ENCODE measurements at places on chromosomes 12 and 14.

- no peak for DNase-seq
Measured at GRCh38 chr12:19506497-19506896, 67.2 kb downstream of the AEBP2 start.

- no peak for DNase-seq
Measured at GRCh38 chr12:27583981-27584380, 60.0 kb downstream of the PPFIBP1 start.

DNA sequence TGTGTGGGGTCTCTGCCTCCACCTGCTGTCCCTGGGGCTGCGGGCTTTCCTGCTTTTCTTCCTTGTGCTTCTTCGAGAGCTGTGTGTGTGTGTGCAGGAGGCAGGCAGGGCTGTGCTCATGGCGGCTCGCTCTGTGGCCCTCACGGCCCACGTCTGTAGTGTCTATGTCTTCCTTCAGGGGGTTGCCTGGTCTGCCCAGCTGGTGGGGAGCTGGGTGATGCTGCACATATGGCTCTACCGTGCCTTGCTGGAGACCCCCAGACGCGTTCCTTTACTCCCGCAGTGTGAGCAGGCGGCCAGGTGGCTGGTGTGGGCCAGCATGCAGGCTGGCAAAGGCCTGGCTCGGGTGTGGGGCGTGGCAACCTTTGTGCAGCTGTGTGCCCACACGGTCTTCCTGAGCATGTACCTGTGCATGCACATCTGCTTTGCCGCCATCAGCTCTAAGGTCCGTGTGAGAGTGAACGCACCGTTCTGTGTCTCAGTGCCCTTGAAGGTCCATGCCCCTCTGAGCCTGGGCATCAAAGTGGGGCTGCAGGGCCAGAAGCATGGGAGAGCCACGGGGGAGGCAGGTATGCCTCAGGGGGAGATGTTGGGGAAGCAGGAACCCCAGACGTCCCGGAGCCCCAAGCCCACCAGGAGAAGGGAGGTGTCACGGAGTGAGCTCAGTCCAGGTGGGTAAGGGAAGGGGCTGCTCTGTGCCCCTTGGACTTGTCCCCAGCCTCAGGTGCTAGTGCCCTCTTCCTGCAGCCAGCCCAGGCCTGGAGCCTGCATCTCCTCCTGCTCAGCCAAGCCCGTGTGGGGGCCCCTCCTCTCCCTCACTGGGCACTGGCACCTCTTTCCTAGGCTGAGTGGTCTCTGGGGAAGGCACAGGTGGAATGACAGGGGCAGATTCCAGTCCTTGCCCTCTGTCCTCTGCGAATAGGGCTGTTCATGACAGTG, 26.4 kb downstream of the CLSTN3 start:
- DNase-seq, result no peak

- DNase-seq, result peak; percentile 85
Measured at GRCh38 chr14:93939304-93940229, 12.4 kb downstream of the FAM181A start.

GRCh38 chr14:37168721-37169120, 3.7 kb downstream of the SLC25A21 start:
- no peak for DNase-seq

GRCh38 chr14:99357916-99358390, 86.0 kb upstream of the BCL11B start:
- DNase-seq, result no peak

DNA sequence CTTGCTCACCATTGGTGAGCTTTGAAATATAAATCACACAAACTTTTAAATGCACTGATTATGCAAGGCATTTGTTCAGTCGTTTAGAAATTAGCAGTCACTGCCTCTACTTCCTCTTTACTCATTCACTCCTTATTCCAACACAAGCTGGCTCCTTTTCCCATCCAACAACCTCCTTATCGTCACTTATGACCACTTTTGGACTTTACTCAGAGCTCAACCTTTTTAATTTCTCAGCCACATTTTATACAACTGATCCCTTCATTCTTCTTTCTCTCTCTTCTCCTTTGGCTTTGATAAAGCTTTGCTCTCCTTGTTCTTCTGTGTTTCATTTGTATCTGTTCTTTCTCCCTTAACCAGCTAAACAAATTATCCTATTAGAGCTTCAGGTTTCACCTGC, 126.4 kb upstream of the PLEKHA5 start:
- DNase-seq, result no peak

Measured in hematopoietic multipotent progenitor cell (in vitro differentiated cells).